ENCODE measurements at places on chromosomes 2 and 18. TPM values are rescaled to one million over a fixed set of nuclear protein-coding genes. Genes with fewer than 3 reads are reported as not detected.

NRP2 gene
- total RNA-seq: 89.0 TPM

GCKR gene
- 0.61 TPM for total RNA-seq

AKAIN1 gene
- total RNA-seq: 14.1 TPM

FOXD4L1 gene
- 0.44 TPM for total RNA-seq

VWA3B gene
- total RNA-seq: not detected

HOXD11 gene
- not detected for total RNA-seq

STARD6 gene
- not detected for total RNA-seq

All from glutamatergic neuron (in vitro differentiated cells).